ENCODE measurements at places on chromosomes 4 and X. TPM values are rescaled to one million over a fixed set of nuclear protein-coding genes. Genes with fewer than 3 reads are reported as not detected.

The VCX3A gene
- total RNA-seq = not detected

The ELK1 gene
- total RNA-seq = 28.1 TPM

The SNCA gene
- 10.5 TPM for total RNA-seq

The ADH1B gene
- not detected for total RNA-seq

The PABPC4L gene
- total RNA-seq = 3.8 TPM

The GUCY2F gene
- total RNA-seq = not detected

The RGN gene
- not detected for total RNA-seq

The KLHL13 gene
- total RNA-seq = 44.4 TPM

The MAB21L2 gene
- total RNA-seq = not detected

The MRPL1 gene
- total RNA-seq = 21.9 TPM

The ZFP92 gene
- total RNA-seq = not detected

The TMEM175 gene
- 11.1 TPM for total RNA-seq

The FRG1 gene
- total RNA-seq = 24.8 TPM

The GPR78 gene
- not detected for total RNA-seq

The CACNA1F gene
- not detected for total RNA-seq

The ARHGAP24 gene
- 0.67 TPM for total RNA-seq

The CT47B1 gene
- not detected for total RNA-seq
